ENCODE measurements at places on chromosomes 2 and 18. TPM values are rescaled to one million over a fixed set of nuclear protein-coding genes. Genes with fewer than 3 reads are reported as not detected.

DNA sequence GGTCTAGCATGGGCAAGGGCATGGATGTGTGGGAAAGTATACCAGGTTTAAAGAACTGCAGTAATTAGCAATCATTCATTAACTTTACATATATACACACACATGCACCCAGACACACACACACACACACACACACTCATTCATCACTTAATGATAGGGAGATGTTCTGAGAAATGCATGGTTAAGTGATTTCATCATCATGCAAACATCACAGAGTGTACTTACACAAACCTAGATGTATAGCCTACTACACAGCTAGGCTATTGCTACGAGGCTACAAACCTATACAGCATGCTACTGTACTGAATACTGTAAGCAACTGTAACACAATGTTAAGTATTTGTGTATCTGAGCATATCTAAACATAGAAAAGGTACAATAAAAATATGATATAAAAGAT, 83.6 kb downstream of the COLEC12 start:
- no peaks in the 10 kb centered on the region for H3K36me3 ChIP-seq
- peaks cover 8% of the 10 kb centered on the region for H3K27me3 ChIP-seq
- DNase-seq, result no peak
- peaks cover 6% of the 10 kb centered on the region for H3K4me1 ChIP-seq
- H3K27ac ChIP-seq, result no peak overlapping the region
- no peak overlapping the region for H3K4me3 ChIP-seq

DNA sequence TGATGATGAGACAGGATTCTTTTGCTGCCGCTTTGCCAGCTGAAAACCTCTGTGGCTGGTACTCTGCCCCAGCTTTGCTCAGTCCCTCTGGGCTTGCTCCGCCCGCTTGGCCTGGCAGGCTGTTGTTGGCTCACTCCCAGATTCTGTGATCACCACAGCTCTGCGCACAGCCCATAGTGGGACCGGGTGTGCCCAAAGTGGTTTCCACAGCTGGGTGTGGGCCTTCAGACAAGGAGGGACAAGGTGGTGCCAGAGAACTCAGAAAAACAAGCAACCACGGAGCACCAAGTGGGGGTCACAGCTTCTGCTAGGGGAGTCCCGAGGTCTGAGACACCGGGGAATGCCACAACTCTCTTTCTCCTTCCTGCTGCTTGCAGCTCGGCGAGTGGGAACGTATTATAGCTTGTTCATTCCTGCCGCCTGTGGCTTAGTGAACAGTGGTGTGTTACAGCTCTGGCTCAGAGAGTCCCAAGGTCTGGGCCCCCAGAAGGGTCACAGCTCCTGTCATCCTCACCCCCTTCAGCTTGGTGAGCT, 9.2 kb upstream of the KYNU start:
- H3K27ac ChIP-seq, result no peak overlapping the region
- no peaks in the 10 kb centered on the region for H3K4me1 ChIP-seq
- DNase-seq, result no peak
- no peaks in the 10 kb centered on the region for H3K27me3 ChIP-seq

DNA sequence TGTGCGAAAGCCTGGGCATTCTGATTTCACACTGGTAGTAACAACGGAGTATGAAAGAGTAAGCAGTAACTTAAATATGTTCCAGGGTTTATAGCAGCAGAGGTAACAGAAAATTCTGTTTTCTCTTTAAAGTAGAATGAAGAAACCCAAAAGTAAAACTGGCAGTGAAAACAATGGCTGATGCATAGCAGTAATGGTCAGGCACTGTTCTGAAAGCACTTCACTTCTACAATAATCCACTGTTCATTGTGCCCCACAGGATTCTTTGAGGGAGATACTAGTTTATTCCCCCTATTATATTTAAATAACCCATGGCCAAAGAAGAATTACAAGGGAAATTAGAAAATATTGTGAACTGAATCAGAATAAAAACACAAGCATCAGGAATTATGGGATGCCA, 9.3 kb upstream of the DNAJC10 start:
- no peaks in the 10 kb centered on the region for H3K36me3 ChIP-seq
- no peak overlapping the region for H3K27ac ChIP-seq
- DNase-seq, result no peak
- H3K4me3 ChIP-seq, result no peak overlapping the region

DNA sequence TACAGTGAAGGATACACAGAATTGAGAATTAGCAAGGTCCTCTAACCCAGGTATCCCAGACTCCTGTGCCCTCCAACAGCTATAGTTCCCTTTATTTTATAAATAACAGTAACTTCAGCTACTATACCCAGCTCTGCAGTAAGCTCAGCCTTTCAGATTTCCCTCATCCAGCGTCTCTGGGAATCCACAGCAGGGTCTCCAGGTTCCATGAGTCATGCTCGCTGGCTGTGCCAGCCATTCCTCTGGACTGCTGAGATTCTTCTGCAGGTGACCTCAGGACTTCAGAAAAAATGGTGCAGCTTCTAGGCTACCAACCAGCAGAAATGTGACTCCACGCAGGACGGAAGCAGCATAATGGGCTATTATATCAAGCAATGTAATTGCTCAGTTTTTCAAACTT, 419.3 kb downstream of the ZNF516 start:
- H3K27me3 ChIP-seq, result peaks cover 13% of the 10 kb centered on the region
- no peak overlapping the region for H3K4me3 ChIP-seq

DNA sequence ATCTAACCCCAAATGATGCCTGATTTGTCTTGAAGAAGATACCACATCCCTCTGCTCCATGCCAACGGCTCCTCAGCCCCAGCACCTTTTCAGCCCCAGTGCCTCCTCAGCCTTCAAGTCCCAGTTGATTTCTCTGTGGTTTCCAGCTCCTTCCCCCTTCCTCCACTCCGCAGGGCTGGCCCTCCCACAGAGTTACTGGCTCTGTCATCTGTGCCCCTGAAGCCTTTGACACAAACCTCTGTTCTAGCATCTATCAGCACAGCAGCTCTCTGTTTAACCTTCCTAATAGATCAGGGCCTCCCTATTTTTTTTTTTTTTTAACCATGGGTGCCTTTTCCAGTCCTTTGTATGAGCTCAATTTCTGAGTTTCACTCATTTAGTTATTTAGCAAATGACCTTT, 201.3 kb upstream of the CXCR4 start:
- H3K36me3 ChIP-seq, result peaks cover 2% of the 10 kb centered on the region
- no peaks in the 10 kb centered on the region for H3K27me3 ChIP-seq
- peak overlapping the region; percentile 76 for H3K27ac ChIP-seq
- peak overlapping the region; percentile 71 for H3K4me3 ChIP-seq

DNA sequence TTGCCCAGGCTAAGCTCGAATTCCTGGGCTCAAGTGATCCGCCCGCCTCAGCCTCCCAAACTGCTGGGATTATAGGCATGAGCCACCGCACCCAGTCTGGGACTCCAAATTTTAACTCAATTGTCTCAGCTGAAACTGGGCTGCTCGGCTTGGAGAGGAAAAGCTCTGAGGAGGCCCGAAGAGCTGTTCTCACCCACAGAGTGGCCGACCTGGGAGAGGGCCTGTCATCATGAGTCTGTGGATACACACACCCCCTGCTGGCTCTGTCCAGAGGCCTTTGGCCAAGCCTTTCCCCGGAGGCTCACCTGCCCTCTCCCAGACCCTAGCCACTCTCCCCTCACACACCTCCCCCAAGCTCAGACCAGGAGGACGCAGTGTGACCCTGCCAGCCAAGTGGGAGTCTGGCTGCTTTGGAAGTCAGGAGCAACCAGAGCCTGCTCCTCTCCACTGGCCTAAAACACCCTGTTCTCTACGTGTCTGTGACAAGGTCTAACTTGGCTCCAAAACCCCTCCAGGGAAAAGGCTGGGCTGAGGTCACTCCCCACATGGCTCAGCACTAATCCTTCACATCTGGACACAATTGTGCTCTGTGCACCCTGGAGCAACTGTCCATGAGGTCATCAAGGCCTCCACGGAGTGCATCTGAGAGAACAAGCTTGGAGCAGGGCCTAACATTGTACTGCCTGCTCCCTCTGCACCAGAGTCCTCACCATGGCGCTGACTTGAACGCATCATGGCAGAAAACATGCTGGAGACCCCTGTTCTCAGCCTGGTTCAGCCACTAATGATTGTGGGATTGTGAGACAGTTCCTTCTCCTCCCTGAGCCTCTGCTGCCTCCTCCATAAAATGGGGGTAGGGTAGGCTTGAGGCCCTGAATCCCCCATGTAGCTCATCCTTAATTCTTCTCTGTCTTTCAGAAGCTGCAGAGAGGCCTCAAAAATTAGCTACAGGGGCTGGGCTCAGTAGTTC, 49.9 kb upstream of the RAB6C start:
- no peaks in the 10 kb centered on the region for H3K4me1 ChIP-seq
- no peaks in the 10 kb centered on the region for H3K36me3 ChIP-seq
- no peak for DNase-seq
- H3K27me3 ChIP-seq, result peaks cover 14% of the 10 kb centered on the region
- H3K27ac ChIP-seq, result no peak overlapping the region

DNA sequence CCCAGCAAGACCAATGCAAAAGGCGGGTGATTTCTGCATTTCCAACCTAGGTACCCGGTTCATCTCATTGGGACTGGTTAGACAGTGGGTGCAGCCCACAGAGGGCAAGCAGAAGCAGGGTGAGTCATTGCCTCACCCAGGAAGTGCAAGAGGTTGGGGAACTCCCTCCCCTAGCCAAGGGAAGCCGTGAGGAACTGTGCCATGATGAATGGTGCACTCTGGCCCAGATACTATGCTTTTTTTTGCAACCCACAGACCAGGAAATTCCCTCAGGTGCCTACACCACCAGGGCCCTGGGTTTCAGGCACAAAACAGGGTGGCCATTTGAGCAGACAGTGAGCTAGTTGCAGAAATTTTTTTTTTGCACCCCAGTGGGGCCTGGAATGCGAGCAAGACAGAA, 662.6 kb upstream of the ACVR2A start:
- peaks cover 15% of the 10 kb centered on the region for H3K4me1 ChIP-seq
- H3K27me3 ChIP-seq, result no peaks in the 10 kb centered on the region
- H3K4me3 ChIP-seq, result peak overlapping the region; percentile 46
- DNase-seq, result peak; percentile 55
- H3K36me3 ChIP-seq, result peaks cover 13% of the 10 kb centered on the region

DNA sequence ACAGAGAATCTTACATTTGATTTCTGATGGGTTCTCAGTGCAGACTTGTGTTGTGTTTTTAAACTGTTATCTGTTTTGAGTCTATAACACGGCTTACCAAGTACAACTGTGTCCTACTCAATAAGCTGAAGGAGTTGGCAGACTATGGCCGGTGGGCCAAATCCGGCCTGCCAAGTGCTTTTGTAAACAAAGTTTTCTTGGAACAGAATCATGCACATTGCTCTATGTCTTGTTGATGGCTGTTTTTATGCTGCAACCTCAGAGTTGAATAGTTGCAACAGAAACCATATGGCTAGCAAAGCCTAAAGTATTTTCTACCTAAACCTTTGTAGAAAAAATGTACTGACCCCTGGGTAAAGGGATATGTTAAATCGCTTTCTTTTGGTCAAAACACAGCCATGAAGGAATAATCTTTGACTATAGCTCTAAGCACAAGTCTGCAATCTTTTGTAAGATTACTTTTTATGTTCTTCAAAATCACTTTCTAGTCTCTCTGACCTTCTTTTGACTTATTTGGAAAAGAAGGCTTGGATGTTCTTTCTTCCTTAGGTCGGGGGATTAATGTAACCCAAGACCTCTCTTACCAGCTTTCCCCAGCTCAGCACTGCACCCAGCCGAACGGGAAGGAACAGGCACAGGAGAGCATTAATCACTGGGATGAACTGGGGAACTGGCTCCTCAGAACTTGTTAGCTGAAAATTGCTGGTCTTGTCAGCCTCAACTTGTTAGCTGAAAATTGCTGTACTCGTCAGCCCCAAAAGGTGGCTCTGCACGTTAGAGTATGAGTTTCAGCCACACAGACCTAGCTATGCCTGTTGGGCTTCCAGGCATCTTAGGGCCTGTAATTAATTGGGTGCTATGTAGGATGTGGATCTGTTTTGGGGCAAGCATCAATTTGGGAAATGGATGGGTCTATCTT, 75.4 kb downstream of the CD8B2 start:
- no peaks in the 10 kb centered on the region for H3K36me3 ChIP-seq
- no peak overlapping the region for H3K4me3 ChIP-seq
- no peak overlapping the region for H3K27ac ChIP-seq

Gene NT5C1B
- total RNA-seq, result not detected

Gene OTOS
- not detected for total RNA-seq

Gene CYS1
- 0.81 TPM for total RNA-seq

Gene ADAM23
- 2.4 TPM for total RNA-seq

Gene REG3A
- total RNA-seq, result not detected
